ENCODE measurements at places on chromosomes 7 and 10. TPM values are rescaled to one million over a fixed set of nuclear protein-coding genes. Genes with fewer than 3 reads are reported as not detected.
A peak's percentile ranks its signal among the peaks of the same experiment; 100 is the strongest.

TAS2R4 gene
- polyA plus RNA-seq = 1.4 TPM

PTPRN2 gene
- polyA plus RNA-seq = 67.6 TPM

- no peak for DNase-seq
These were observed 1.9 kb upstream of the NEBL start for GRCh38 chr10:20898866-20899535.

GRCh38 chr10:132395704-132396493, 1.1 kb upstream of the PWWP2B start:
- no peak for DNase-seq

GRCh38 chr7:149871576-149871975, 2.2 kb upstream of the ATP6V0E2 start:
- peak; percentile 43 for DNase-seq

DNA sequence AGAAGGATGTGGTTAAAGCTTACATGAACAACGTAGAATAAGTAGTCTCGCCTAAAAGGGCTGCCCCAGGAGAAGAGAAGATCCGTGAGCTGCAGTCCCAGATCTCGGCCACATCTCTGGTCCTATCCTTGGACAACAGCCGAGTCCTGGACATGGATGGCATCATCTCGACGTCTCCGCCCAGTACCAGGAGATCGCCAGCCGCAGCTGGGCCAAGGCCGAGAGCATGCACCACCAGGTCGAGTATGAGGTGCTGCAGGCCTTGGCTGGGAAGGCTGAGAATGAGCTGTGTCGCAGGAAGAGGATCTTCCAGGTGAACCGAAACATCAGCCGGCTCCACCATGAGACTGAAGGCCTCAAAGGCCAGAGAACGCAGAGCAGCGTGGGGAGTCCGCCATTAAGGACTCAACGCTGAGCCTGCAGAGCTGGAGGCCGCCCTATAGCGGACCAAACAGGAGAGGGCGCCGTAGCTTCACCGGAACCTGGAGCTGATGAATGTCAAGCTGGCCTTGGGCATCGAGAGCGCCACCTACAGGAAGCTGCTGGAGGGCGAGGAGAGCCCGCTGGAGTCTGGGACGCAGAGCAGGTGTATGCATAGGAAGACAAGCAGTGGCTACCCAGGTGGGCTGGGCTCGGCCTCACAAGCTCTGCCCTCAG, 22.2 kb downstream of the LIPK start:
- DNase-seq = no peak

DNA sequence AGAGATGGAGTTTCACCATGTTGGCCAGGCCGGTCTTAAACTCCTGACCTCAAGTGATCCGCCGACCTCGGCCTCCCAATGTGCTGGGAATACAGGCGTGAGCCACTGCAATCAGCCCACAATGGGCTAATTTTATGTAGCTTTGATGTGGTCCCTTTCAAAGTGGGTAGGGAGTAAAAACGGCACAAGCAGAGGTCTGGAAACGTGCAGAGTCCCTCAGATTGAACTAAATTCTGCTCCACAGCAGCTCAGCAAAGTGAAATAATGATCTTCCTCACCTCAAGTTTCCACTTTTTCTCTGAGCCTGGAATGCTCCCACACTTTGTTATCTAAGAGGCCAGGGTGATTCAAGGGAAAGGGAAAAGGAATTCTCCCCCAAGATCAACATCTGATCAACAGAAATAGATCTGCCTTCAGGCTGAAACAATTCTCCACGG, 6.1 kb downstream of the CCDC3 start:
- no peak for DNase-seq

GRCh38 chr7:152076324-152076821, 50.9 kb downstream of the GALNT11 start:
- no peak for DNase-seq

- no peak for DNase-seq
These were observed 131.2 kb downstream of the ARHGAP22 start for GRCh38 chr10:48473704-48474103.

DNA sequence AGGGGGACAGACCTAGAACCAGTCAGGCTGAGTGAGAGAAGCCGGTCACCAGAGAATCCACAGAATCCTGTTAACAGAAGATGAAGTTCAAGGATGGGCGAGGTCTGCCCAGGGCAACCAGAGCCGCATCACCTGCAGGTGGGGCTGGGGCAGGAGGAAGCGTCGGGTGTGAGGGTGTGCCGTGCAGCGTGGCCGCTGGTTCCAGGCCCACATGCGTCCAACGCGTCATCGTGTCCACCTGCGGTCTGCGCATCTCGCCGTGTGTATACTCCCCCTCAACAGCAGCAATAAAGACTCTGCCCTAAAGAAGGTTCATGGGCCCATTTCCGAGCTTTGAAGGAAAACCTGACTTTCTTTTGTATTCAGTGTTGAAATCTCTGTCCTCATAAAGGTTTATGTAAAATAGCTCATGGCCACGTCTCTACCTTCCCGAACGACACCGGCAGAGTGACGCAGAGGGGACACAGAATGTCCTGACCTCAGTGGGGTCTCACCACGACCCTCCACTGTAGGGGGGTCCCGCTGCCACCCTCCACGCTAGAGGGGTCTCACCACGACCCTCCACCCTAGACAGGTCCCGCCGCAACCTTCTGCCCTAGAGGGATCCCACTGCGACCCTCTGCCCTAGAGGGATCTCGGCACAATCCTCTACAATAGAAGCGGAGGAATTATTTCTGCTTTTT, 446.9 kb downstream of the PTPRN2 start:
- no peak for DNase-seq

GRCh38 chr10:126133906-126134656, 237.7 kb downstream of the FANK1 start:
- no peak for DNase-seq

DNA sequence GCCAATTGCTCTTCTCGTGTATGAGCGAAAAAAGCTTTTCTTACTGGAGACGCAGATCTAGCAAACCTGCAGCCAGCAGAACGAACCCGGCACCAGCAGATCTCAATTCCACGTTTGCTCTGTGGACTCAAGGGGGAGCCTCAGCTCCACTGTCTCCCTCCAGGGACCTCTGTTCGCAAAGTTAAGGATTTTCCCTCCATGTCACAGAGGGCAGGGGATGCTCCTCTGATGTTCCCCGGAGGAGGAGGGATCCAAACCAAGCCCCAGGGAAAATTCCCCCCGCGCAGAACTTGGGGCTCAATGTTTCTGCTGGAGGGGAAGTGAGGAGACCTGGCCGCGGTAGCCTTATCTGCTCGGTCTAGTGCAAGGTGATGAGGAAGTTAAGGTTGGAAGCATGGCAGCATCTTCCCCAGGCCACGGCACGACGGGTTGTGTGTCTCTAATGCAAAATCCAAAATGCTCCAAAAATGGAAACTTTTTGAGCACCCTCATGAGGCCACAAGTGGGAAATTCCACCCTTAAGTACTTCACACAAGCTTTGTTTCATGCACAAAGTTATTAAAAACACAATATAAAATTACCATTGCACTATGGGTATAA, 9.0 kb downstream of the IQCE start:
- no peak for DNase-seq

- DNase-seq = no peak
These were observed 107.1 kb upstream of the ITGB1 start for GRCh38 chr10:33065111-33065510.

GRCh38 chr7:144885478-144885877, 49.6 kb upstream of the TPK1 start:
- DNase-seq = no peak
